ENCODE measurements at places on chromosomes 5 and 9.

DNA sequence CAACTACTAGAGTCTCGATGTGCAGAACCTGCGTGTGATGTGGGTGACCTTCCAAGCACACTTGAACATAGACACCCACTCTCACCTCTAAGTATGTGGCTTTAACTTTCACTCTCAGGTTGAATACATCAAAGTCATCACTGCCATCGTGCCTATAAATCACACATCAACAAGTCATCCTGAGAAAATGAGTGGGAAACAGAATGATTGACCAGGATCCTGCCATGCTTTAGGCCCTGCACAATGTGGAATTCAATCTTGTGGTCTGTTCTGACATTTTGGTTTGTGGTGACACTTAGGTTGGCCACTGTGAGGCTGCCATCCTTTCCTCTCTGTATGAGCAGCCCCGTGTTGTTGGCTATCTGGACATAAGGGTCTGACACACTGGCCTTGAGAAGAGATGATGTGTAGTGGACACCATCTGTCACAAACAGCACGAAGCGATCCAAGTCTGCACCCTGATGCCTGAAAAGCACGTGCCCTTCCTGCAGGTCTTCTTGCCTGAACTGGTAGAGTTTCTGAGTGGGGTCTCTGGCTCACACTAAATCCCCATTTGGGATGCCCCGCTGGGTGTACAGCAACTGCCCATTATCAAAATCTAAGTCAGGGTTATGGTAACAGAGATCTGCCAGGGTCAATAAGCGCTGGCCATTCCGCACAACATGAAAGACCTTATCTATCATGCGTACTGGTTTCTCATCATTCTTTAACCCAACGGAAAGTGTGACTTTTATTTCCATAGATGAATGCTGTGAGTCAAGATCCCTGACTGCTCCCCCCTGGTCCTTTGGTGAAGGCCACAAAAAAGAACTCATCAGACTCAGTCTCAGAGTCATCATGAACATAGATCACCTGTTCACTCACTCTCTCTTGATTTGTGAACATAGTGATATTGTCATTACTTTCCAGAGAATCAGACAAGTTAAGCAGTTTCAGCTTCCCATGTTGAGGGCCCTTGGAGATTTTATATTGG, 116.6 kb downstream of the ESM1 start:
- DNase-seq, result no peak

DNA sequence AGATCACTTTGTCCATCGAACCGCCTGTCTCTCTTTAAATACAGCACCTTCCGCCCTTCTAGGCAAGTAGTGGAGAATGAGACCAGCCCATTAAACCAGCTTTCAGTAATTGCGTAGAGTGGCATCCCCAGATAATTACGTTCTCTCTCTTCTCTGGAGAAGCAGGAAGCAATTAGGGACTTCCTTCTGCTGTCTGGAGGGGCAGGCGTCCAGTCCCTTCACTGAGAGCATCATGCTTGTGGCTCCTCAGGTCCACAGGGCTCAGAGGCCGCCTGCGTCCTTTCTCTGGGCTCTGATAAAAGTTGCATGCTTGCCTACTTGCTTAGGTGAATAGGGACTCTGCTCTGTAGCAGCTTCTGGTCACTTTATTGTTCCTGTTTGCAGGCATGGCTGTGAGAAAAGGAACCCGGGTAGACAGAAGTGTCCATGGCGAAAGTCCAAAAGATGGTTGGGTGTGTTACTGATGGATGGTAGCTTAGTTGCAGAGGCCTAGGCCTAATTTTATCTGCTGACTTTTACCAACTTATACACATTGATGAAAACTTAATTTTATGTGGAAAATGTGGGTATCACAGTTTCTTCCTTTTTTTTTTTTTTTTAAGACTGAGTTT, 299.1 kb upstream of the PANK3 start:
- DNase-seq, result no peak

- DNase-seq, result peak; percentile 26
These were observed 438.3 kb downstream of the TAF11L14 start for GRCh38 chr5:18072600-18072999.

GRCh38 chr5:177483042-177483441, 9.6 kb upstream of the DBN1 start:
- DNase-seq, result no peak

DNA sequence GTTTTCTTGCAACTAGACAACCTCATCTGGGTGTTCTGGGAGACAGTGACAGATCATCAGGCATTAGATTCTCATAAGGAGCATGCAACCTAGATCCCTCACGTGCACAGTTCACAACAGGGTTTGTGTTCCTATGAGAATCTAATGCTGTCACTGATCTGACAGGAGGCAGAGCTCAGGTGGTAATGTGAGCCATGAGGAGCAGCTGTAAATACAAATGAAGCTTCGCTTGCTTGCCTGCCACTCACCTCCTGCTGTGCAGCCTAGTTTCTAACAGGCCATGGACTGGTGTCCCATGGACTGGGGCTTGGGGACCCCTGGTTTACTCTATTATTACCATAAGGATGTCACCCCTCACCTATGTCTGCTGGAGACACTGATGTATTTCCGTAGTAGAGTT, 166.8 kb downstream of the PSAT1 start:
- DNase-seq, result no peak

DNA sequence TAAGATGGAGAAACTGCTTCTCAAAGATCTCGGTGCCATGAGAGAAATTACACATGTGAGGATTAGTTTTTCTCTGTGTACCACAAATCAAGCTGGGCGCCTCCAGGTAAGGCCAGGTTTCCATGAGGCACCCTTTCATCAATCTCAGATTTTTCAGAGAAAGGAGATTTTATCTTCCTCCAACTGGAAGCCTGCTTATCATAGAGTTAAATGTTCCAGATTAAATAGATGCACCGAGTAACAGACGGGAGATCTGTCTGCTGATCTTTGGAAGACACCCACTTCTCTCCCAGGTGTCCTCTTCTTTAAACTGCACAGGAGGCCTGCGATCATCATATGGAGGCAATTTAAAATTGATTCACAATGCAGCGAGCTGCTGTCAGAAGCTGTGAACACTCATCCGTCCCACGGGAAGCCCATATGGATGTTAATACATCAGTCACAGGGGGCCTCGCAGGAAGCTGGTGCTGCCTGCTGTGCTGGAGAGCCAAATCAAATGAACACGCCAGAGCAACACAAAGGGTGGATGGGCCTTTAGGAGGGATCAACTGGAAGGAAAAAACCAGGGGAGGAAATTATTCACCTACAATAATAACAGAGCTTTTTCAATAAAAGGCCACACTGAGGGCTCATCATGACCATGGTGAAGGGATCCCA, 93.3 kb downstream of the TLE1 start:
- DNase-seq, result no peak

DNA sequence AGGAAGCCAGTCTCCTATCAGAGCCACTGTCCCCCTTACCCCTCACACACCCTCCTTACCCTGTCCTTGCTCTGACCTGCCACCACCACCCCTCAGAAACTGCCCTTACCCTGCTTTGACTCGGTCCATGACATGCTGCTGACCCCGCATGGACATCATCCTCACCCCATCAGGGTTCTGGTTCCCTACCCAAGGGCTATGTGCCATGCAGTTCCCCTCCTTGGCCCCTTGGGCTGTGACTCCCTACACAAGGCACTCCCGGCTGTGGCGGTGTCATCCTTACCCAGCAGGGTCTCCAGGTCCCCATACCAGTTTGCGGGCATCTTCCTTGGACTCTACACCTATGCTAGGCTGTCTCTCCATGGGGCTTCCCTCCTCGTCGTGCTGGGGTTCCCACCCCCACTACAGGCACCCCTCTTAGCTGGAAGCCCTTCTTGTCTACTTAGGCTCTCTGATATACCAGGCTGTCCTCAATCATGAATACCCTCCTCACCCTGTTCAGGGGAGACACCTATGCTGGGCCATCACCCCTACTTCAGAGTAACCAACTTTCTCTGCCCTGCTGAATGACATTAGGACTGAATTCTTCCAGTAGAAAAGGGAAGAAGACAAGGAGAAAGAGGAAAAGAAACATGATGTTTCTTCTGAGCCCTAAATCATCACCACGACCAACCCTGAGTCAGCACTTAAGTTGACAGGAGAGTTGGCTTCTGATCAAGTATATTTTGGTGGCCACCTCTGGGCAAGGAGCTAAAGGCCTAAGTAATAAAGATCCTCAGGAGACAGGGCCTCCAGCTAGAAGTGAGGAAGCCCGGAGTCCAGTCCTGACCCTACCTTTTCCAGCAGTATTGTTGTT, 115.2 kb downstream of the GCNT1 start:
- DNase-seq, result no peak

DNA sequence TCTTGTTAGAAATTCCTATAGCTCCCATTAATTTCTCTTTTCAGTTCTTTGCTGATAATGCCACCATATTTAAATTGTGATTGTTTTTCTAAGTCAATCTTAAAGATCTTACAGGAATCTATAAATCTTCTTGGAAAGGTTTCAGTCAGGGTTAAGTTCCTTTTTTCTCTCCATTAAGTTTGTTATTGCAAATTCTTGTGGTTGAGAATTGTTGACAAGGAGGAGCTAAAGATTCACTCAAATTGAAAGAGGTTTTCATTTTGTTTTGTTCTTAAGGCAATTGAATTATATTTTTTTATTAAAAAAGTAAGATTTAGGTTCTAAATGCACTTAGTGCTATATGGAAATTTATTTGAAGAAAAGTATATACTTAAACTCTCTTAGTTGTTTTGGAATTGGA, 213.4 kb downstream of the PRR16 start:
- DNase-seq, result no peak

- no peak for DNase-seq
These were observed 39.8 kb downstream of the POLK start for GRCh38 chr5:75551471-75551870.

GRCh38 chr5:144547098-144547499, 376.4 kb downstream of the KCTD16 start:
- no peak for DNase-seq

GRCh38 chr5:76556511-76557221, 66.5 kb downstream of the F2RL2 start:
- no peak for DNase-seq

DNA sequence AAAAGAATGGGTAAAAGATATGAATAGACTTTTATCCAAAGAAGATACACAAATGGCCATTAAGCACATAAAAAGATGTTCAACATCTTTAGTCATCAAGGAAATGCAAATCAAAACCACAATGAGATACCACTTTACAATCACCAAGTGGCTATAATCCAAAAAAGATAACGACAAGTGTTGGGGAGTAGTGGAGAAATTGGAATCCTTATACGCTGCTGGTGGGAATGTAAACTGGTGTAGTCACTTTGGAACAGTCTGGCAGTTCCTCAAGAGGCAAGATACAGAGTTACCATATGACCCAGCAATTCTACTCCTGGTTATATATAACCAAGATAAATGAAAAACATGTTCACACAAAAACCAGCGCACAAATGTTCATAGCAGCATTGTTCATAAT, 234.9 kb downstream of the SPATA31D1 start:
- no peak for DNase-seq

DNA sequence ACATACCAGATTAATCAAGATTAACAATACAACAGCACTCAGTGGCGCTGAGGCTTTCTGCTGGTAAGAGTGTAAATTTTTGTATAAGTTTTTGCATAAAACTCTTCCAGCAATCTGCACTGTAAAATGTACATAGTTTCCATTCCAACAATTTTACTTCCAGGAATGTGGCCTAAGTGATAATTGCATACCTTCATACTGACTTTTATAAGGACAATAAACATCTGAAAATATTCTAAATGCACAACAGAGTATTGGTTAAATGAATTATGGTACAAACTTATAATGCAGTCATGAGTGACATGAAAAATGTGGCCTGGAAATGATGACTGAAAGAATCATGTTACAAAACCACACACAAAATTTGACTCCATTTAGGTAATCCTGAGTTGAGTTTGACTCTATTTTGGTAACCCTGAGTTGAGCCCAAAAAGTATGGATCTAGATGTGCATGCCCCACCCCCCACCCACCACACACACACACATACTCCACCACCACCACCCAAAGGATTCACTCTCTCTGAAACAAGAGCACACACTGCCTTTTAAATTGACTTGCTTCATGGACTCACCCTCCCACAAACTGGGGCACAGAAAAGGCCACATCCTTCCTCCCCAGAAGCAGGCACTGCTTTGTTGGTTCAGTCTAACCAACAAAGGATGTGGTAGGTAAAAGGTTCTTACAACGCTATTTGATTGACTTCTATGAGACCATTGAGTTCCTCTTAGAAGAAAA, 137.6 kb downstream of the SUSD1 start:
- no peak for DNase-seq

DNA sequence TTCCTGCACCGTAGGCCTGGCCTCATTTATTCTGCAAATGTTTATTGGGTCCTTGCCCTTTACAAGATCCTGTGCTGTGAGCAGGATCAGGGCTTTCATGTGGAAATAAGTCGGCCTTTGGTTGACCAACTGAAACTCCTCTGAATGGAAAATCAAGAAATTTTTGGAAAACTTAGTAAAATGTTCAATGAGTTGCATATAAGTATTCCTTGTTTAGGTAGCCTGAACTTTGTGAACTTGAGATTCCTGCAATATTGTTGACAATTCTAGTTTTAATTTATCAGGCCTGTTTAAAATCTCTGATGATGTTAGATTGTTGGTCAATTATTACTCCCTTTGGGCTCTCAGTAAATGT, 1.1 kb downstream of the MAML1 start:
- DNase-seq, result no peak

DNA sequence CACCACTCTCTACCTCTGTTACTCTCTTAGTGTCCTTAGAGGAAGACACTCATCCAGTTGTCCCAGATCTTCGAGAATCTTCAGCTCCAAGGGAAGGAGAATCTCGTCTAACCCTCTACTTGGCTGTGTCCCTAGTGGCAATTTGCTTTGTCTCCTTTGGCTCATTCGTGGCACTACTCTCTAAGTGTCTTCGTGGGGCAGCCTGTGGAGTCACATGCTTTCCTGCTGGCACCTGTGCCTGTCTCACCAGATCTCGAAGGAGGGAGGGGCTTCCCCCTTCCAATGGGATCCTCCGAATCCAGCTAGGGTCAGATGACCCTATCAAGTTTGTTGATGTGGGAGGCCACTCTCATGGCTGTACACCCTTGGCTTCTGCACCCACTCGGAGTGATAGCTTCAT, 1.8 kb upstream of the PCDHGC5 start:
- no peak for DNase-seq

DNA sequence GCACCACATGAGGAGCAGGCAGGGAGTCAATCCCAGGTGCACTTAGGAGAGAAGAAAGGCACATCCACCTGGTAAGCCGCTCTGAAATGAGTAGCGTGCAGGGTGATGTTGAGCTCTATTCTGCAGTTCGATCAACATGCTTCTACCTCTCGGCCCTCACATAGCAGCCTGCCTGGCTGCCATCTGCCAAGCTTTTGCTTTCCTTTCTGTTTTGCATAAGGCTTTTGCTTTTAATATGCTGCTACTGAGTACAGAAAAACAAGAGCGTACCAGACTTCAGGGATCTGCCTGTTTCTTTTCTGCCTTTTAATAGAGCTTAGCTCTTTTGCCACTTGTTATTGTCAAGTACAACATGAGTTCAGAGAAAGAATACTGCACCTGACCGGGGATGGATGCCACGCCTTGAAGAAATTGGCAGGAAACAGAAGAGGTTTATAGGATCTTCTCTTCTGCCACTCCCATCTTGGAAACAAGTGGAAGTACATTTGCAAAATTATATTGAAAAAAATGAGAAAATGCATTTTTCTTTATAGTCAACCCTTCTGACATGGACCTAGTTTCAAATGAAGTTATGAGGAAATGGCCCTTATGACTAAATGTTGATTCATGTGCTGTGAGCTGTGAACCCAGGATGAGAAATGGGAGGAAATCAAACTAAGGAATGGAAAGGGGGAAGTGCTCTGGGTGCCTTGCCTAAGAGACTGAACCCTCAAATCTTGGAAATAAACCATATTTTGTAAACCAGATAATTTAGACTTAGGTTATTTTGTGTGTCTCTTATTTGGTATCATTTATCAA, 4.0 kb upstream of the FCHO2 start:
- DNase-seq, result peak; percentile 40

GRCh38 chr5:143481697-143482531, 78.4 kb upstream of the NR3C1 start:
- no peak for DNase-seq
